ENCODE measurements at places on chromosomes 12 and 14. TPM values are rescaled to one million over a fixed set of nuclear protein-coding genes. Genes with fewer than 3 reads are reported as not detected.

SOCS4 gene
- 5.9 TPM for total RNA-seq

GPR65 gene
- total RNA-seq = under 0.01 TPM

KLHL33 gene
- 0.50 TPM for total RNA-seq

PLCZ1 gene
- total RNA-seq = not detected

LARP4 gene
- 14.6 TPM for total RNA-seq

LRTM2 gene
- not detected for total RNA-seq

POTEG gene
- total RNA-seq = not detected

KCNK10 gene
- not detected for total RNA-seq

CLEC14A gene
- total RNA-seq = 6.2 TPM

CPM gene
- 7.4 TPM for total RNA-seq

TOMM20L gene
- not detected for total RNA-seq

RIMBP2 gene
- total RNA-seq = not detected

SSPN gene
- 5.4 TPM for total RNA-seq

CLEC9A gene
- not detected for total RNA-seq

PLD4 gene
- not detected for total RNA-seq

MNAT1 gene
- 31.9 TPM for total RNA-seq

VWF gene
- total RNA-seq = 0.50 TPM

SDR9C7 gene
- total RNA-seq = not detected

SOAT2 gene
- under 0.01 TPM for total RNA-seq
